ENCODE measurements at places on chromosomes 5 and 9.

- no peak for DNase-seq
Measured at GRCh38 chr9:124257070-124257843, 492 bp upstream of the NEK6 start.

GRCh38 chr9:34783951-34784487 lies 74.1 kb upstream of the CCL21 start:
- no peak for DNase-seq

DNA sequence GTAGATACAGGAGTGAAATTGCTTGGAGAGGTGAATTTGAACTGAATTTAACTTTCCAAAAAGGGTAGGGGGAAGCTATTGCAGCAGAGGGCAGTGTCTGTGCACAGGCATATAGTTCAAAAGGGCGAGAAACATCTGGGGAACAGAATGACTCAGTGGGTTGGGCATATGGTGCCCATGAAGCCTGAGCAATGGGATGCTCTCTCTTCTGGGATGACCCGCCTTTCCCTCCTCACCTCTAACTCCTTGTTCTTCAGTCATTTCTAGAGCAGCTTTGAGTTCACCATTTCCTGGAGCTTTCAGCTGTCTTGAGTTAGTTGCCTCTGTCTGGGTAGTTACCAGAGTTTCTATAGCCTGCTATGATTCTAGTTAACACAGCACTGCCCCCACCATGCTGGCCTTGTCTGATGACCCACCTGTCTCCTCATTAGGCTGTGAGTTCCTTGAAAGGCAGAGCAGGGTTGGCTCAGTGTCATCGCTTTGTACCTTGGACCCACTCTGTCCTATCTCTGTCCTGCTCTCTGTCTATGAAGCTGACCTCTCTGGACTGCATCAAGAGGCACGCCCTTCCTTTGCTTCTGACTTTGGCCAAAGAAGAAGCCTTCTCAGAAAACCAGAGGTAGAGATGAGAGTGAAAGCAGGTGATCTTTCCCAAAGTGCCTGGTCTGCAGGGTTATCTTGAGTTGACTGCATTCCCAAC lies 299.6 kb upstream of the KLF4 start:
- no peak for DNase-seq

- no peak for DNase-seq
Measured at GRCh38 chr5:53430618-53431252, 49.7 kb upstream of the FST start.

All from G401 (cell line).